ENCODE measurements at places on chromosomes 4 and X. TPM values are rescaled to one million over a fixed set of nuclear protein-coding genes. Genes with fewer than 3 reads are reported as not detected.

Gene GDPD2
- not detected for total RNA-seq

Gene CLDN22
- not detected for total RNA-seq

Gene CLGN
- total RNA-seq = 2.5 TPM

Gene HELT
- total RNA-seq = not detected

DNA sequence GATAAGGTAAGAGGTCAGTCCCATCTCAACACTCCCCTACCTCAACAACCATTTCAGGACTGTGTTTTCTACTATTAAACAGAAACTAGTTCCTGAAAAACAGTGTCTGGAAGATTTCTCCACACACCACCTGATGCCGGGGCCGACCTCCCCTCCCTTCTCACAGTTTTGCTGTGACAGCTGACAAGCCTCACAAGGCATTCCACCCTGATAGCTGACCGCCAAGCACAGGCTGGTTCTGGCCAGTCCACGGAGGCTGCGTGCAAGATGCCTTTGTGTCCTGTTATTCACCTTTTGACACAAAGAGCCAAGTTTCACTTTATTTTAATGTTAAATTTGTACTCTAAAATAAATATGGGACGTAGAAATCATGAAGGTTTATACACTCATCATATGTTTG lies 758.6 kb downstream of the PDHA2 start:
- no peak overlapping the region for H3K27ac ChIP-seq
- H3K4me3 ChIP-seq = no peak overlapping the region
- H3K36me3 ChIP-seq = no peaks in the 10 kb centered on the region

Gene P2RY4
- 0.60 TPM for total RNA-seq

- no peak for DNase-seq
- H3K27me3 ChIP-seq = no peaks in the 10 kb centered on the region
- no peak overlapping the region for H3K27ac ChIP-seq
- H3K4me3 ChIP-seq = no peak overlapping the region
- no peaks in the 10 kb centered on the region for H3K36me3 ChIP-seq
These were observed 47.1 kb upstream of the CLNK start for GRCh38 chr4:10731690-10732089.

DNA sequence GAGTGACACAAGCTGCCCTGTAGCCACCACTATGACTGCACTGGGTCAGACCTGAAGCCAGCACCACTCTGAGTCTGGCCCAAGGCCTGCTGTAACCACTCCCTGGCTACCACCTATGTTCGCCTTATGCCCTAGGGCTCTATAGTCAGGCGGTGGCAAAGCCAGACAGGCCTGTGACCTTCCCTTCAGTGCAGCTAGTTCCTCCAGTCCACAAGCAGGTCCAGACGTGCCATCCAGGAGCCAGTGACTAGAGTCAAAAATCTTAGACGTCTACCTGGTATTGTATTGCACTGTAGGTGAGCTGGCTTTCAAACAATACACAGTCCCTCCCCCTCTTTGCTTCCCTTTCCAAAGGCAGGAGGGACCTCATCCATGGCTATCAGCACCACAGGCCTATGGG lies 54.0 kb upstream of the RNF128 start:
- H3K27me3 ChIP-seq = no peaks in the 10 kb centered on the region
- H3K4me3 ChIP-seq = no peak overlapping the region
- H3K4me1 ChIP-seq = no peaks in the 10 kb centered on the region
- no peaks in the 10 kb centered on the region for H3K36me3 ChIP-seq
- no peak for DNase-seq

DNA sequence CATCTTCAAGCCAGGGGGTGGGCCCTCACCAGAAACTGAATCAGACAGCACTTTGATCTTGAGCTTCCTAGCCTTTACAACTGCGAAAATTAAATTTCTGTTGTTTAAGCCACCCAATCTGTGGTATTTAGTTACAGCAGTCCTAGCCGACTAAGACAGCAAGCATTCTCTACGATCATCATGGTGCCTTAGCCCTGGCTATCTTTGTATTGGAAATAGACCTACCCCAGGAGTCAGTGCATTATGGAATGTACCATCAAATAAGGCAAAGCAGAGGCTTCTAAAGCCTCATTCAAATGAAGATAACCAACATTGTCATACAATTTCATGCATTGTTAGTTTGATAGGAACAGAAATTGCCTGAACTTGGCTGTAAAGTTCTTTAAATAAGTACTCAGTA lies 75.0 kb downstream of the PARM1 start:
- no peak overlapping the region for H3K27ac ChIP-seq
- no peaks in the 10 kb centered on the region for H3K4me1 ChIP-seq
- no peak for DNase-seq
- H3K4me3 ChIP-seq = no peak overlapping the region
- no peaks in the 10 kb centered on the region for H3K36me3 ChIP-seq
- no peaks in the 10 kb centered on the region for H3K27me3 ChIP-seq

DNA sequence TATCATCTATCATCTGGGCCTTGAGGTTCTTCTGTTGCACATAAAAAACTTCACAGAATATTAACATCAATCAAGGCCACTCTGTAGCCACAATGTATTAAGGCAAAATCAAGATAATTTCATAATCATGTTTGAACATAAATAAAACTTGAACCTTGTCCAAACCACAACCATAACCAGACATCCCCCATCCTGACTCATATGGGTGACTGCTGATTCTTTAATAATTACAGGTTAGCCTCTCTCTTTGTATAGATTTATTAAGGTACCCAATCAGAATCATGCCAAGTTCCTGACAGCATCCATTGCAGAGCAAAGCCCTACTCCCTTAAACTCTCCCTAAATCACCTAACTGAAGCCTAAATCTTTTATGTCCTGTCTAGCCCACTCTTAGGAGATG lies 16.7 kb upstream of the AREG start:
- H3K27me3 ChIP-seq = no peaks in the 10 kb centered on the region
- no peak overlapping the region for H3K27ac ChIP-seq
- no peaks in the 10 kb centered on the region for H3K4me1 ChIP-seq
- no peaks in the 10 kb centered on the region for H3K36me3 ChIP-seq
- no peak for DNase-seq
- no peak overlapping the region for H3K4me3 ChIP-seq

Gene CACNA1F
- total RNA-seq = 0.59 TPM

DNA sequence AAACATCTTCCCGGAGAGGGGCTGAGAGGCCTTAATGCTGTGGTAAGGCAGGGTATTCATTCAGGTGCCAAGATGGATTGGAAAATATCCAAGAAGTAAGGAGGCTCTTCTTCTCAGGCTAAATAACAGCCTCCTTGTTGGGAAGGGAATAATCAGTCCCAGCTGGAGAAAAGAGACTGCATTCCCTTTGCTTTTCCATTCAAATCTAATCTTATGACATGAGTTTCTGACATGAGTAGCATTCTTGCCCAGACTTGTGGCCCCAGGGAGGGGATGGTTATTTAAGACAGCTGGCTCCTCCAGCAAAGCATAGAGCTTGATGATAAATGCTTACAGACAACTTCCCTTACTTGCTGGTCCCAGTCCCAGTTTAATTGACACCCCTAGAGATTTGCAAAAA lies 98.3 kb downstream of the DCLK2 start:
- H3K27ac ChIP-seq = no peak overlapping the region
- H3K36me3 ChIP-seq = no peaks in the 10 kb centered on the region
- peaks cover 6% of the 10 kb centered on the region for H3K4me1 ChIP-seq
- H3K4me3 ChIP-seq = no peak overlapping the region
- H3K27me3 ChIP-seq = no peaks in the 10 kb centered on the region
- no peak for DNase-seq

- H3K4me1 ChIP-seq = no peaks in the 10 kb centered on the region
- no peaks in the 10 kb centered on the region for H3K36me3 ChIP-seq
- H3K27me3 ChIP-seq = no peaks in the 10 kb centered on the region
- no peak for DNase-seq
- H3K4me3 ChIP-seq = no peak overlapping the region
- H3K27ac ChIP-seq = no peak overlapping the region
These were observed 821.7 kb upstream of the FTHL17 start for GRCh38 chrX:31893525-31893924.

DNA sequence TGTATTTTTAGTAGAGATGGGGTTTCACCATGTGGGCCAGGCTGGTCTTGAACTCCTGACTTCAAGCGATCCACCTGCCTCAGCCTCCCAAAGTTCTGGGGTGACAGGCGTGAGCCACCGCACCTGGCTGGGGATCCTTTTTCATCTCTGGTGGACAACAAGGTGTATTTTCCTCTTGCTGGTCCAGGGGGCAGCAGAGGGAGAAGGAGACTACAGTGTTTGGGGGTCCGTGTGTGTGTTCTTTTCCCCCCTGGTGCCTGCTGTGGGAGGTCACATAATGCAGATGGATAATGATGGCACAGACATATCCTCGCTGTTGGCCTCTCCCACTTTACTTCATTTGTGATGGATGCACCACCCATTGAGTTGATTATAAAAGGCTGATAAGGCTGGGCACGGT lies 39.0 kb upstream of the CD99 start:
- H3K27ac ChIP-seq = no peak overlapping the region
- H3K27me3 ChIP-seq = no peaks in the 10 kb centered on the region
- no peaks in the 10 kb centered on the region for H3K36me3 ChIP-seq
- DNase-seq = no peak
- H3K4me3 ChIP-seq = no peak overlapping the region

DNA sequence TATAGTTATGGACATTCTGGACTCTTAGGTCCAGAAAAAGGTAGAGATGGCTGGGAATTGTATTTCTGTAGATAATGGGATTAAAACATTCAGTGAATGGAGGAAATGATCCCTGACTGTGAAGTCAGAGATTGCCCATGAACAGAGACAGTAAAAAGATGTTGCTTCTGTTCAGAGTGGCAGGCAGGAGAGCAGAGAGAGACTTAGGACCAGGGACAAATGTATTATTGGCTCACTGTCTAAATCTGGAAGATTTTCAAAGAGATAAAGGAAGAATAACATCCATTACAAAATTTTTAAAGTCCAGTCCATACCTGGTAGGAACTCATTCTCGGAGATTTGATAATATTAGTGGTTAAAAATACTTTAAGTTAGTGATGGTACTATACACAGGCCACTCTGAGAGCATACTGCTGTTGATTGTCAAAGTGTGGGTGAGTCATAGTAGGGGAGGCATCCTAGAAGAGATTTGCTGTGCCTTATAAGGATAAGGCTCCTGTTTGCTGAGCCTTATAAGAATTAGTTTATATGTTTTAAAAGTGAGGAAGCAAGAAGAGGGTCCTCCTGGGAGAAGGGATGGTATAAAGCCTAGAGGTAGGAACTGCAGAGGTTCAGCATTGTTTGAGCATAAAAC lies 53.0 kb downstream of the JADE3 start:
- no peak for DNase-seq
- no peaks in the 10 kb centered on the region for H3K27me3 ChIP-seq
- no peaks in the 10 kb centered on the region for H3K4me1 ChIP-seq
- H3K4me3 ChIP-seq = no peak overlapping the region
- no peak overlapping the region for H3K27ac ChIP-seq

DNA sequence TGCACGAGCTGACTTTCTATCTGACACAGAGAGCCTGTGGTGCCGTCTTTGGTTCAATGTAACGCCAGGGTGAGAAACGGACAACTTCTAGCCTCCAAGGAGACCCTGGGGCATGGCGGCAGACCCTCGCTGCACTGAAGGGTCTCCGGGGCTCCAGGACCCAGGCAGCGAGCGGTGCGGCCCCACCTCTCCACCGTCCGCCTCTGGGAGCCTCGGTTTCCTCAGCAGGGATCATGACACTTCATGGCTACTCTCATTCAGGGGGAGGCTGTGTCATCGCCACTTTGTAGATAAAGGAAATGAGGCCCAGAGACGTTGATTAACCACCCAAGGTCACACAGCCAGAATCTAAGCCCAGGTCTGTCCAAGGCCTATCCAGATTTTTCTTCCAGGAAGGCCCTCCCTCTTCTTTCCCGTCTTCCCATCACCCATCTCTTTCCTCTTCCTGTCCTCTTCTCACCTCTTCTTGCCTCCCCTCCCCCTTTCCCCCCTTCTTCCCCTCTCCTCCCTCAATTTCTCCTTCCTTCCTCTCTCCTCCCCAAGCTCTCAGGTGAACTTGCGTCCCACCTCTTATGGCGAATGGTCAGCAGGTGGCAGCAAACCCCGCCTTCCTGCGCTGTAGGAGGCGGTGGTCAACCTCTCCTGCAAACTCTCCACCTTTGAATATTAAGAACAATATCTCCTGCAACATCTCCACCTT lies 69.3 kb upstream of the HMX1 start:
- no peaks in the 10 kb centered on the region for H3K36me3 ChIP-seq
- no peak overlapping the region for H3K27ac ChIP-seq
- H3K4me1 ChIP-seq = no peaks in the 10 kb centered on the region
- no peak for DNase-seq

DNA sequence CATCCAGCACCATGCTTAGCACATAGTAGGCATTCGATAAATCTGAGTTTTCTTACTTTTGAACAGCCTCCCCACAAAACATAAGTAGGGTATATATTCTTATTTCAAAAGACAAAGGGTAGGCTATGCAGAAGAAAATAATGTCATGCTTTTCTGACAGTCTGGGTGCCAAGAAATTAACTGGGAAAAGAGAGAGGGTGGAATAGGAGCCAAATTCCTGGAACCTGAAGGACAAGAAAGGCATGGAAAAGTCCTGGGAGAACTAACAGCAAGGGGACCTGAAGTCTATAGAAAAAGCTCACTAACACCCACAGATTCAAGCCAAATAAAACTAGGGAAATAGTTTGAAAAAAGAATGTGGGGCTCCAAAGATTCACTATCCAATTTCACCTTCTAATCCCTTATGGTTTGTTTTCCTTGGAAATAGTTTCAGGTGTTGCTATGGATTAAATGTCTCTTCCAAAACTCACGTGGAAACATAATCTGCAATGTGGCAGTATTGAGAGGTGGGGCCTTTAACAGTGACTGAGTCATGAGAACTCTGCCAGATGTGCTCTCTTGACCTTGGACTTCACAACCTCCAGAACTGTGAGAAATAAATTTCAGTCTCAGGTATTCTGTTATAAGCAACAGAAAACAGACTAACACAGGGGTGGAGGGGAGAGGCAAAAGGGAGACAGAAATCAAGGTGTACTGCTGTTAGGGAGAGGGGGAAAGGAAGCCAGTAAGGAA lies 173.3 kb upstream of the ARHGEF9 start:
- no peak for DNase-seq
- no peak overlapping the region for H3K4me3 ChIP-seq
- no peak overlapping the region for H3K27ac ChIP-seq

DNA sequence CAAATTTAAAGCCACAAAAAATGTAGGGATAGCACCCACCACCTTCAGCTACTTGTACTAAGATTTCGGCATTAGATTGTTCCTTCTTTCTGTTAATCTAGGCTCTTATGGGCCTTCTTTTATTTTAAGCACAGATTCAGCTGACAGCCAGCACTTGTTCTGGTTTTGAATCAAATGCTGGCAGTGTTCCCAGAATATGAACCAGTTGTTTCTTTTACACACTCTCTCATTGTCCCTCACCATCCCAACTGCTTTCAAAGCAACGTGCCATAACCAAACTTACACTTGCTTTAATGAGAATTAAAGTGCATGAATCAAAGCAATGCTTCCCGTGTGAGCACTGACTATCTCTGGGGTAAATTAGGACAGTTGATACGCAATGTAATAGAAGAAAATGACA lies 744.5 kb upstream of the FAM241A start:
- no peak overlapping the region for H3K4me3 ChIP-seq
- H3K36me3 ChIP-seq = no peaks in the 10 kb centered on the region
- H3K27me3 ChIP-seq = no peaks in the 10 kb centered on the region
- H3K27ac ChIP-seq = no peak overlapping the region
- no peak for DNase-seq
